ENCODE measurements at places on chromosomes 3 and 15. TPM values are rescaled to one million over a fixed set of nuclear protein-coding genes. Genes with fewer than 3 reads are reported as not detected.

The XYLB gene
- total RNA-seq, result 3.1 TPM

The GNAT1 gene
- total RNA-seq, result not detected

The BUB1B gene
- 2.4 TPM for total RNA-seq

The SNTN gene
- not detected for total RNA-seq

The ANKRD63 gene
- not detected for total RNA-seq

The TUSC7 gene
- not detected for total RNA-seq

The ETFA gene
- total RNA-seq, result 140 TPM

The DRD3 gene
- total RNA-seq, result not detected

The KIF15 gene
- 1.8 TPM for total RNA-seq

The PRSS50 gene
- total RNA-seq, result not detected
